ENCODE measurements at places on chromosomes 1 and 21.

DNA sequence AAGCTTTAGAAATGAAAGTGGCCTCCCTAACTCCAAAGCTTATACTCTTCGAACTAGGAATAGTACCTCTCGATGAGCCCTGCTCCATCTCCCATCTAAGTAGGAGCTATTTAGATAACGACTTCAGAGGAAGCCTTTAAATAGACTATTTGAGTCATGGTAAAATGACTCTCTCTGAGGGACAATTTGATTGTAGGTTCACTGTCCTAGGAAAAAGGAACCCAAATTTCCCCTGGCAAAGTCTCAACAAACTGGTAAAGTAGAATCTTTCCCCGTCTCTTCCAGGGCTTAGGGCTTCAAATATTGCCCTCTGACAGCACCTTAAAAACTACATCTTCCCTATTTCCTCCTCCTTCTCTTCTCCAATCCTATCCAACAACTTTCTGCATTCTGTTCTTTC lies 2.0 kb upstream of the FCER1A start:
- no peak for DNase-seq

GRCh38 chr21:21262048-21262447 lies 263.8 kb downstream of the NCAM2 start:
- no peak for DNase-seq

DNA sequence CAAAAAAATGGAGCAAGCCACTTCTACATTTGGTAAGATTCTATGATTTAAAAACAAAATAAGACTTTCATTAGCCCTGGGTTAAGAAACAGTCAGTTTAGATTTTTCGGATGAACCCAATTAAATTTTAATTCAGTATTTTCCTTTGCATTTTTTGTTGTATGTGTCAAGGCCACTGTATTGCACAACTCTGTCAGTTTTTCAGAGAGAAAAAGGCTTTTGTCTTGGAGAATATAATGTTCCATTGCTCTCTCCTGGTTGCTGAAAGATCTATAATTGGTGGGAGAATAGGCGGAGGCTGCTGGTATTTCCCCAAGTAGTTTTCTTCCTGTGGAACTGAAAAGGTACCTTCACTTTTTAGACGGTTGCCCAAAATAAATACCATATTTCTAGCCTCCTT lies 84.6 kb downstream of the NEGR1 start:
- DNase-seq = no peak

GRCh38 chr1:4653328-4653660 lies 1.1 kb upstream of the AJAP1 start:
- no peak for DNase-seq

GRCh38 chr1:245211035-245211749 lies 56.4 kb downstream of the KIF26B start:
- DNase-seq = no peak

Measured in putamen (tissue), 1 donor.